Stimulated activated CD4-positive, alpha-beta T cell treated with anti-CD3 and anti-CD28 coated beads, Interleukin-1b, Interleukin-23, amount 100 ng/mL, for 1 hour (primary cell): ENCODE measurements at places on chromosomes 5 and 9.

DNA sequence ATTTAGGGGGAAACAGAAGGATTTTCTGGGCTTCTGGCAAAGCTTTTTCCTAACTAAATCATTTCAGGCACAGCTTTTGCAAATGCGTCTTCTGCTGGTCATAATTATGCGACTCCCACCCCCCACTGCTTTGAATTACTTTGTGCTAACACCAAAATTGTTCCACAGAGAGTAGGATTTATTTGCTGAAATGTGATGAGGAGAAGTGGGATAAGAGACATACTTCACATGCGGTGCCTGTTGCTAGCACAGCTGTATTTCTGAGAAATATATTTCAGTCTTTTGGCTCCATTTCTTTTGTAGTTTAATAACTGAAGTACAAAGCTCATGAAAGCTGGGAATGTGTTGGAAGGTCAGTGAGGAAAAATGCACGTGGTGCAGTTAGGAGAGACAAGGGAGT, 83.2 kb upstream of the TAS2R1 start:
- no peak for DNase-seq

GRCh38 chr5:60649288-60649917, 50.6 kb downstream of the DEPDC1B start:
- DNase-seq = no peak

DNA sequence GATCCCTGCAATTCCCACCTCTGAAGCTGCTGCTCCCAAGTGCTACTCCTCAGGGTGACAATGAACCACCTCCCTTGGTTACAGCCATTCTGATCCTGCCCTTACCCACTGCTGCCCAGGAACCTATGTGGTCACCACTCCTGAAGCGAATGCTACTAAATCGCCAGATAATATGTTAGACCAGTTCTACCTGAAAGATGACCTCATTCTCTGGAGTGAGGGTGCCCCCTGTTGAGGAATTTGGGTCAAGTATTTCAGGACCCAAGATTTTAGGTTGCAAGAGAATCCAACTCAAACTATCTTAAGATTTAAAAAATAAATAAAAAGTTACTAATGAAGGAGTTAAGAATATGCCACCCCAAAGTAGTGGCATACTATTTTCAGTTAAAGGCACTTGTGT, 5.8 kb upstream of the SNAPC3 start:
- no peak for DNase-seq

DNA sequence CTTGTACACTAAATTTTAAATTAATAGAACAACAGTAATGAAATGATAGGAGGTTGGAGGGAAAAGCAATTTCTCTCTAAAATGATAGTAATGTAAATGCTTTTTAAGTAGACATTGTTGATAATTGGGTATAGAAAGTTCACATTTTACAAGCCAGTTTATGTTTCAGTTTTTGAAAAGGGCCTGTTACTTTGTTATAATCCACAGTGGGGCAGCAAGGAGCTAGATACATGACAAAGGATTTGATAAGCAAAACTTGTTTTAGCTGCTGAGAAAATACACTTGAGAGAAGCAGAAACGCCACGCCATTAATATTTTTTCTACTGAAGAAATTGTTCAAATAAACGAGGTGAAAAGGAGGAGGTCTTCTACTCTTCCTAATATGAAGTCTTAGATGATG, 30.2 kb downstream of the SREK1 start:
- DNase-seq = no peak

- no peak for DNase-seq
Observed at GRCh38 chr5:168897387-168898122, 318.4 kb upstream of the PANK3 start.

GRCh38 chr5:124910354-124911016, 164.0 kb upstream of the ZNF608 start:
- no peak for DNase-seq
